ENCODE measurements at places on chromosomes 3 and 15.

DNA sequence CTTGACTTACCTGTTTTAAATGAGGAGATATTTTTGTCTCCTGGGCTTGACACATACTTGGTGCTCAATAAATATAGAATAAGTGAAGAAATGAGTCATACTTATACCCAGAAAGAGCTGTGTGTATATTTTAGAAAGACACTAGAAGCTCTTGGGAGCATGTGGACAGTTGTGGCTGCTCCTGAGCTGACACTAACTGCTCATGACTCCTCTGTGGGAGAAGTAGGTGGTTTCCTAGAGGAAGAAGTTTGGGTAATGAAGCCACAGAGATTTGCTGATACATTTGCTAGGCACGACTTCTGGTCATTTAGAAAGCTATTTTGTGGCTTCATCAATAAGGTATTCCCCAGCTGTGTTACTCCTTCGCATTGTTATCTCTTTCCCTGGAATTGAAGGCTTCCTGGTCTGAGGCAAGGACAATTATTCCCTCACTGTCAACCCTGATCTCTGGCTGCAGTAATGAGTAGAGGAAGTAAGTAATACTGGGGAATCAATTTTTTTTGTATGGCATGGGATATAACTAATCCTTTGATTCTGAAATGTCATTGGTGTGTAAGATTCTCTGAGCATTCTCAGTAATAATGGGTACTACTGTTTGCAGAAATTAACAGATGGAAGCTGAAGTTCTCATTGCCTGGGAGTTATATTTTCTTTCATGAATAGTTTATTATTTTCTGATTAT, 79.6 kb upstream of the DCBLD2 start:
- peak; percentile 77 for DNase-seq

- DNase-seq: peak; percentile 25
Observed at GRCh38 chr15:73870700-73871408, 2.5 kb upstream of the TBC1D21 start.

- no peak for DNase-seq
Observed at GRCh38 chr15:39110746-39111145, 470.1 kb upstream of the THBS1 start.

DNA sequence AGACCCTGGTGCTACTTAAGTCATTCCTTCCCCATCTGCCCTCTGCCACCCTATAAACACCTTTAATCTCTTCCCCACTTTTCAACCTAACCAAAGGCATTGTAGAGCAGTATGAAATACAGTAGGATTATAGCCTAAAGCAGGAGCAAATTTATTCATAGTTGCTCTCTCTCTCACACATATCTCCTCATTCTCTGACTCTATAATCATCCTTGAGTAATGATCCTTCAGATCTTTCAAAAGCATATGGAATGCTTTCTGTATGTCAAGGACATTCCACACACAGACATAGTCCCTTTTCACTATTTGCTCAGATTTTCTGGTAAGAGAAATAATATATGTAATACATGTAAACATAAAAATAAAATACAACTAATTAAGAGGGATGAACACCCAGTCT, 54.1 kb downstream of the TRPC1 start:
- DNase-seq: no peak

All from HT-29 (cell line).